Progenitor cell of endocrine pancreas (in vitro differentiated cells): ENCODE measurements at places on chromosomes 6 and 20.
A peak's percentile ranks its signal among the peaks of the same experiment; 100 is the strongest.

DNA sequence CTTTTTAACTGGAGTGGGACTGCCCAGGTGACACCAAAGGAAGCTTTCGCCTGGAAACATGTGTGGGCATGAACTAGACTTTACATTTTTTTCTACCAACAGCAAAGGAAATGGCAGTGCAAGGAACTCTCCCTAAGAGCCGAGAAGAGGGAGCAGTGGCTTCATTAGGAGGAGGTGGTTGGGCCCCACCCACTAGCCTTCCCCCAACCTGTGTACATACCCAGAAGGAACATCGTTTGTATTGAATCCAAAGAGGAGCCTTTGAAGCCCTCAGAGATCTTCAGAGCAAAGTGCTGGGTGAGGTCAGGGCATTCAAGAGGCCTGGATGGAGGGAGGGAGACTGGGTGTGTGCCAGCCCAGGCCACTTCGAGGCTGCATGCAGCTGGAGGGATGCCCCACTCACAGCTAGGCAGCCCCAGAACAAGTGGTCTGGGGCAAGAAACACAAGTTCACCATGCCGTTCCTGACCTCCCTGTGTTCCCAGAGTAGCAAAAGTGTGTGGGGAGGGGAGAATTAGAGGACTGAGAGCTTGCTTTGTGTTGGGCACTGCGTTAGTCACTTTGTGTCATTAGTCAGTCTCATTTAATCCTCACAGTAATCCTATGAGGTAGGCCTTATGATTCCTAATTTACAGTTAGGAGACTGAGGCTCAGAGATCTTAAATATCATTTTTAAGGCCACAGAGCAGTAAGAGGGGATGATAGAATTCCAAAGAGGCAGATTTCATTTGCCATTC is 191.6 kb upstream of the SUPT3H start:
- H3K4me1 ChIP-seq, result peaks cover 15% of the 10 kb centered on the region
- no peak for DNase-seq
- peak overlapping the region; percentile 51 for H3K27ac ChIP-seq
- H3K27me3 ChIP-seq, result peaks cover 8% of the 10 kb centered on the region

DNA sequence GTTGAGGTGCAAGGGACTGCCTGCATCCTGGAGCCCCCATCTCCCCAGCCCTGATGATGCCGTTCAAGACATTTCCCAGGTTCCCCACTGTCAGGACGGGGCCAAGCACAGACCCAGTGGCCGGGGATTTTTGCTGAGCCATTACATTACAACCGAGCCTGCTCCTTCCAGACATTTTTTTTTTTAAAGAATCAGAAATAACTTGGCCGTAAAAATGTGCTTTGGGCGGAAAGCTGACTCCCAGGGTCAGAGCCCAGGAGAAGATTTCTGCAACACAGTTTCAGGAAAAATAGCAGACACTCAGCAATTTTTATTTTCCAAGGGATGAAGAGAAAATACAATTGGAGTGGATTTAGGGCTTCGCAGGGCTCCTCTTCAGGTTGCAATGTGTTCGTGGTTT is 87.9 kb downstream of the LRFN2 start:
- H3K4me3 ChIP-seq, result no peak overlapping the region
- no peak overlapping the region for H3K27ac ChIP-seq
- H3K27me3 ChIP-seq, result peaks cover 23% of the 10 kb centered on the region
- no peaks in the 10 kb centered on the region for H3K36me3 ChIP-seq

GRCh38 chr20:14538433-14538832 is 201.0 kb upstream of the FLRT3 start:
- H3K27ac ChIP-seq, result no peak overlapping the region
- DNase-seq, result no peak
- H3K4me1 ChIP-seq, result no peaks in the 10 kb centered on the region
- peaks cover 3% of the 10 kb centered on the region for H3K27me3 ChIP-seq

- no peak overlapping the region for H3K27ac ChIP-seq
- H3K36me3 ChIP-seq, result no peaks in the 10 kb centered on the region
- peaks cover 27% of the 10 kb centered on the region for H3K27me3 ChIP-seq
- no peaks in the 10 kb centered on the region for H3K4me1 ChIP-seq
These were observed 153.6 kb downstream of the CD83 start for GRCh38 chr6:14270925-14271788.

DNA sequence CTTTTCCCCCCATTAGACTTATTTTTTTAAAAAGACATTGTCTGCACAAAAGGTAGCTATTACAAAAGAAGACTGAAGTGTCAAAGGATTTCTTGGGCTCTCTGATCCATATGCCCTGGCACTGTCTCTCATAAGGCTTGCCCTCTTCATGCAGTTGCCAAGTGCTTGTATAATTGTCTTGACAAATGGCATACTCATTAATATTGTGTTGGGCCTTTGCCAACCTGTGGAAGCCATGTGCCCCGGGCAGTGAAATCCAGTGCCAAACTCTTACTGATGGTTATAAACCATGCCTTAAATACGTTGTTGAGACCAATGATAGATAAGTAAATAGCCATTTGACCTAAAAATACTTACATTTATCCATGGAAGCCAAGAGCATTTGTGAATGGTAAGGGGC is 98.1 kb downstream of the FARS2 start:
- no peak overlapping the region for H3K4me3 ChIP-seq
- H3K4me1 ChIP-seq, result peaks cover 1% of the 10 kb centered on the region
- no peak for DNase-seq
- no peaks in the 10 kb centered on the region for H3K27me3 ChIP-seq

- no peak overlapping the region for H3K4me3 ChIP-seq
- H3K36me3 ChIP-seq, result no peaks in the 10 kb centered on the region
- H3K4me1 ChIP-seq, result no peaks in the 10 kb centered on the region
- H3K27ac ChIP-seq, result no peak overlapping the region
- no peaks in the 10 kb centered on the region for H3K27me3 ChIP-seq
- no peak for DNase-seq
These were observed 111.9 kb downstream of the FAM83B start for GRCh38 chr6:54958446-54958845.

- peak; percentile 33 for DNase-seq
- peaks cover 43% of the 10 kb centered on the region for H3K27me3 ChIP-seq
- H3K4me3 ChIP-seq, result peak overlapping the region; percentile 64
- H3K36me3 ChIP-seq, result peaks cover 5% of the 10 kb centered on the region
- H3K4me1 ChIP-seq, result peaks cover 12% of the 10 kb centered on the region
These were observed 9.6 kb upstream of the CPNE5 start for GRCh38 chr6:36848658-36849441.

GRCh38 chr20:35461620-35462019 is 6.2 kb downstream of the CEP250 start:
- H3K27me3 ChIP-seq, result no peaks in the 10 kb centered on the region
- peaks cover 5% of the 10 kb centered on the region for H3K4me1 ChIP-seq
- no peak overlapping the region for H3K4me3 ChIP-seq
- H3K36me3 ChIP-seq, result peaks cover 6% of the 10 kb centered on the region

DNA sequence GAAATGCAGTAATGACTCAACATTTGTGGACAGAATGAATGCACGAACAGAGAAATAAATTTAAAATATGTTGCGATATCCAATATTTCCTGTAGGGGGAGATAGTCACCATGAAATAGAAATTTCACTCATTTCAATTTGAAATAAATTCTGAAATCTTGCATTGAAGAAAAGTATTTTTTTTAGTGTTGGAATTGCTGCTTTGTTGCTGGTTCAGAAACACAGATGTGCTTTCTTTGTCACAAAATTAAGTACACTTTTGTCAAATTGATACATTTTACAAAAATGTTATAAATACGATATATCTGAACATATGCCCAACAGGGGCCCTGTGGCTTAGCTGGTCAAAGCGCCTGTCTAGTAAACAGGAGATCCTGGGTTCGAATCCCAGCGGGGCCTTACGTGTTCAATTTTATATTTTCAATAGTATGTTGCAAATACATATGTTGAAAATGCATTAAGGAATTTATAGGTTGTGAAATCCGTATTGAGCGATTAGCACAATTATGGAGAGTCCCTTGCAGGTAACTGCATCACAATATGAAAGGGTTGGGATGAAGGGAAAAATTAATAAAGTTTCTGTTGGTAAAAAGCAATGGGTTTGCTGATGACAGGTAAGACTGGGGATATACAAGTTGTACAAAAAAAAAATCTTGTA is 85.4 kb upstream of the PRSS16 start:
- peak overlapping the region; percentile 22 for H3K27ac ChIP-seq
- no peaks in the 10 kb centered on the region for H3K36me3 ChIP-seq
- peaks cover 13% of the 10 kb centered on the region for H3K4me1 ChIP-seq
- no peak overlapping the region for H3K4me3 ChIP-seq
- DNase-seq, result no peak

DNA sequence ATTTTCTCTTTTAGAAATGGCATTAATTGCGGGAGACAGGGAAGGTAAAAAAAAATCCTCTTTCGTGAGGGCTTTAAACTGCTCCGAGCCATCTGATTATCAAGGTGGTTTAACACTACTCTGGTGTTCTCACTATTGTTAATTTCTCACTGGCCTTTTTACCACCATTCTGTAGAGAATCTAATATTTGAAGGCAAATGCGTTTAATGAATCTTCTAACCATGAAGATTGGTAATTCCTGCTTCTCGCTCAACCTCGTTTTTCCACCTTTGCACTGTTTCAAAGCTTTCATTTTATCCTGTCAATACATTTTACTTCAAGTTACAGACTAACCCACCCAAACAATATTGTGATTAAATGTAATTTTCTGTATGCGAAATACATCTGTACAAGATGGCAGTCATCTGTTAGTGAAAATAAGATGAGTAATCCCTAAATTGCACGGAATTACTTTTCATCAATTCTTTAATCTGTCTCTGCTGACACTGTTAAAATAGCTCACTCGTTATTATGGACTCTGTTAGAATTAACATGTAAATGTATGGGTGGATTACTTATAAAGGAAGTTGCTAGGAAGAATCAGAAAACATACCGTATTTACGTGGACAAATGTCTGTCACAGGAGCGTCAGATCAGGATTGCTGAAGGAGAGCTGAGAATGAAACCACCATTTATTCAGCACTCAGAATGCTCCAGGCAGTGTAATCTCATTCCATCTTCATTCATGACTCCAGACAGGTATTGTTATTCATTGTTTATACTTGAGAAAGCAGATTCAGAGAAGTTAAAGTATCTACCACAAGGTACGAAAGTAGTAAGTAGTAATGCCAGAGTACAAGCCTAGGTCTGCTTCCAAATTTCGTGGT is 1.1 kb upstream of the LCA5 start:
- H3K27ac ChIP-seq, result no peak overlapping the region
- no peak for DNase-seq
- H3K4me1 ChIP-seq, result peaks cover 27% of the 10 kb centered on the region
- peaks cover 16% of the 10 kb centered on the region for H3K36me3 ChIP-seq
- H3K27me3 ChIP-seq, result no peaks in the 10 kb centered on the region

DNA sequence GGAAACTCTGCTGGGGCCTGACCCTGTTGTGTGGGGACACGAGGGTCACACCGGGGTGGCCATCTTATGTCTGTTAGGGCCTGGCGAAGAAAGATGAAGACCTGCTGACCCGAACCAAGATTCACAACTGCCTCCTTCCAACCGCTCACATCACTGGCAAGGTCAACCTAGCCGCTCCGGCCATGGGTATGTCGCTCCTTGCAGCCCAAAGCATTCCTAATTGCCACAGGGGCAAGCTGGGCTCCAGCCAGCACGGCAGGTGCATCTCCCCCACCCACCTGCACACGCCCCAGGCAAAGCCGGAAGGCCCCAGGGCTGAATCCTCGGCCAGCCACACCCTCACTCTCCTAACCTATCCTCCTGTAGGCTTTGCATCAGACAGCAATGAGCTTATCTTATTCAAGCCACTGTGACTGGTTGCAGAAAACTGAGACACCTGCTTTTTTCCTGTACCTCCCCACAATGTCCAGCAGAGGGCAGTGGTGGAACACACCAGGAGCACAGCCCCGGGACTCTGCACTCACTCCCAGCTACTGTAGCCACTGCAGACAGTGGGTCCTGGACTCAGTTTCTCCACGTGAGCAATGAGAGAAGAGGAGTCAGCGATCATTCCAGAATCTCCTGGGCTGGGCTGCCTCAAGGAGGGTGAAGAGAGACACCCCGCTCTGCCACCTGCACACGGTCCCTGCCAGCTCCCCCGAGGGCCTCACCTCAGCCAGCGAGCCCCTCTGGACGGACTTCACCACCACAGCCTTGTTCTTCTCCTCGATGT is 170.2 kb downstream of the PREX1 start:
- no peak overlapping the region for H3K27ac ChIP-seq
- DNase-seq, result peak; percentile 54

DNA sequence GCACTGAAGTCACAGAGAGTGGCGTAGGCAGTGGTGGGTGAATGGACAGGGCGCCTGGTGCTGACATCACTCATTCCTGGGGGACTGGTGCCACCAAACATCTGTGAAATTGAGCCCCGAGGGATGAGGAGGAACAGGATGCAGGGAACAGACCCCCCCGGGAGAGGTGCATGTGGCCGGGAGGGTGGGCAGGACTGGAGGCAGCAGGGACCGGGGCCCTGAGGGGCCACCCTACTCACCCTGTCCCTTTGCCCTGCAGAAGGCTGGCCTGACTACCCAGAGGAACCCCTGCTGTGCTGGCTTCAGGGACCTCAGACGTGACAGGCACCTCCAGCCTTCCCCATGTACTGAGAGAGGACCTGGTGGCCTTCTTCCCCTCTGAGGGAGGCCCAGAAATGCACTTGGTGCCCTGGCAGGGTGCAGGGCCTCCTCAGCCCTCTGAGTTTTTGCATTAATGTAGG is 25.1 kb downstream of the SYNDIG1 start:
- DNase-seq, result no peak
- H3K4me1 ChIP-seq, result peaks cover 5% of the 10 kb centered on the region
- no peaks in the 10 kb centered on the region for H3K36me3 ChIP-seq
- no peak overlapping the region for H3K4me3 ChIP-seq
- peaks cover 7% of the 10 kb centered on the region for H3K27me3 ChIP-seq
- peak overlapping the region; percentile 27 for H3K27ac ChIP-seq

DNA sequence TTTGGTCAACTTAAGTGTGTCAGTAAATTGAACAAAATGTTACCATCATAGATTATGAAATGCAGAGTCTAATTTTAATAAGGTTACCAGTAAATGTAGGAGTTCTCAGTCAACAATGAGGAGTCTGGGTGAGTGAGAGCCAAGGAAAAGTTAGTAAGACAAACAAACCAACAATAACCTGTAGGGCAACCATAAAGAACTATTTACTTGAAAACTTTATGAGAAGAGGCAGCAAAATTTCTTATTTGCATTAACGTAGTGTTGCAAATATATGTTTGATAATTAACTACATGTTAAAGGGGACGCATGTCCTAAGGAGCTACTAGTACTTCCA is 131.1 kb upstream of the SOX4 start:
- no peaks in the 10 kb centered on the region for H3K36me3 ChIP-seq
- H3K4me1 ChIP-seq, result peaks cover 19% of the 10 kb centered on the region

DNA sequence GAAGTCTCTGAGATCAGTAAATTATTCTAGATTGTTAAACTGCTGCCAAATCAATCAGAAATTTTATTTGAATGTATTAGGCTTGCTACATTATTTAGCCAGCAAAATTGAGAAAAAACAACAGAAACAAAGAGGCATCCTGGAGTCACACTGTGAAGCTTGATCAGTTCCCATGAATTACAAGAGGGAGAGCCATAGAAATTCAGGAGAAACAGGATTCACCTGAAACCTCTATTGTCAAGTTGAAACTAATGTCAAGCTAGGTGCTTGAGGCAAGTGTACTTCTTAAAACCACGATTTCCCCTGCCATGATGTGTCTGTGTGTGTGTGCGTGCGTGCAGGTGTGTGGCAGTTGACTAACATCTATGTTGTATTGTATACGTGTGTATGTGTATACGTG is 439.1 kb upstream of the NOX3 start:
- no peaks in the 10 kb centered on the region for H3K27me3 ChIP-seq
- no peak for DNase-seq
- peaks cover 24% of the 10 kb centered on the region for H3K4me1 ChIP-seq
- no peak overlapping the region for H3K27ac ChIP-seq
- no peak overlapping the region for H3K4me3 ChIP-seq

- DNase-seq, result no peak
- peak overlapping the region; percentile 78 for H3K27ac ChIP-seq
- no peaks in the 10 kb centered on the region for H3K36me3 ChIP-seq
- no peak overlapping the region for H3K4me3 ChIP-seq
- H3K4me1 ChIP-seq, result peaks cover 9% of the 10 kb centered on the region
These were observed 10.5 kb downstream of the THBS2 start for GRCh38 chr6:169243186-169243585.
